ENCODE measurements at places on chromosomes 7 and 10.
A peak's percentile ranks its signal among the peaks of the same experiment; 100 is the strongest.

DNA sequence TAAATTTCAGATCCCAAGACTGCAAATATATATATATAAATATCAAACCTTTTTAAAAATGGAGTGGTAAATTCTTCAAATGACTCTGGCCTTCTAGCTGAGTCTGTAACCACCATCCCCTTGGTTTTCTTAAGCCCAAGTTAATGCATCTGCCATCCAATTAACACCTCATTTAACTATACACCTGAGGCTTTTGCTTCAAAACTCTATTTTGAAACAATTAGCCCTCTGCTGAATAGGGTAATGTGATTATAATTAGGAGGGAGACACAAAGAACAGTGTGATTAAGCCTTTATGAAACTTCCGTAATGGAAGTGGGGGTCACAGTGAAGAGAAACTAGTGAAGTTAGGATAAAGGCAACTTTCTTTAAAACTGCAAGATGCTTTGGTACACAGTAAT, 83.6 kb downstream of the GPR37 start:
- DNase-seq, result no peak

- no peak for DNase-seq
These were observed 54.7 kb upstream of the CHST3 start for GRCh38 chr10:71909399-71910083.

GRCh38 chr10:24394461-24395190, 185.7 kb downstream of the KIAA1217 start:
- DNase-seq, result no peak

GRCh38 chr7:27119412-27119911, 11.1 kb downstream of the HOXA4 start:
- no peak for DNase-seq

- DNase-seq, result peak; percentile 52
These were observed 130.1 kb downstream of the TNS3 start for GRCh38 chr7:47451851-47452205.

GRCh38 chr10:35135861-35136260, 9.2 kb downstream of the CREM start:
- DNase-seq, result no peak

GRCh38 chr10:64096941-64097340, 575.7 kb downstream of the REEP3 start:
- no peak for DNase-seq
